Ecto neural progenitor cell (in vitro differentiated cells): ENCODE measurements at places on chromosomes 2 and 18.
A peak's percentile ranks its signal among the peaks of the same experiment; 100 is the strongest.

DNA sequence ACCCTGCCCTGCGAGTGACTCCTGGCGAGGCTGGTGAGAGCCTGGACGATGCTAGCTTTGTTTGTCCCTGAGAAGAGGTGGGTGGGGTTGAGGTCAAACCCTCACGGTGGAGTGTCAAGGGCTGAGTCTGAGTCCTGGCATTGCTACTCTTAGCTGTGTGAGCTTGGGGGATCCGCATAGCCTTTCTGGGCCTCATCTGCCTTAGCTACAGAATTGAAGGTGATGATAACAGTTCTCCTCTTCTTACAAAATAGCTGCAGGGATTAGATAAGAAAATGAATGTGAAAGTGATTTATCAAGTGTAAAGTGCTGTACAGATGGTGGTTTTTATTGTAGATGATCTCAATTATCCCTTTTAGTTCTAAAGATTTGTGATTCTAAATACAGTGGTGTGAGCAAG lies 144.6 kb downstream of the LPIN1 start:
- DNase-seq, result peak; percentile 21

- no peak for DNase-seq
Observed at GRCh38 chr18:48319801-48320638, 89.2 kb downstream of the ZBTB7C start.

- no peak for DNase-seq
Observed at GRCh38 chr2:137535897-137536296, 428.4 kb upstream of the HNMT start.

DNA sequence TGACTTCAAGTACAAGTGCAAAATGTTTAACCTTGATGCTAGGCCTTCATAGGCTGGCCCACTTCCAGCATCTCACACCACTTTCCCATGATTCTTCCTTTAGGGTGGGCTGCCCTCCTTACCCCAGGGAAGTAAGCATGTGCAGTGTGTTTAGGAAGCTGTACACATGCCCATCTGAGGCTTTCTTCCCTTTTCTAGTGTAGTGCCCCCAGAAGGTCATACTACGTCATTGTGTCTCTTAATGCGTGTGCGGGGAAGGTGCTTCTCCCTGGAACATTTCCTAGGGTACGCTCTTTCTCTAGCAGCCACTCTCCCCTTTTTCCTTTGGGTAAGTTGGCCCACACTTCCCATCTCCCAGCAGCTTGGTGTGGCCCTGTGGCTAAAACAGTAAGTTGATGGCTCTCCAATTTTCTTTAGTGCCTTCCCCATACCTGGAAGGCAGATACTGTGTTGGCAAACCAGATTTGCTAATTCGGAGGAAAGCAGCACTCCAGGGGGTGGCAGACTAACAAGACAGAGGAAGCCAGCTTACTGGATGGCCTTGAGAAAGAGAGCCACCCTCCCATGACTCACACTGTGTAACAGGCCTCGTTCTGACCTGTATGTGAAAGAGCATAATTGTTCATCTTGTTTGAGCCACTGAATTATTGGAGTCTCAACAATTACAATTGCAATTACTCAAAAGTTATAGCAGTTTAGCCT lies 1.1 kb upstream of the SULT6B1 start:
- DNase-seq, result no peak

- DNase-seq, result no peak
Observed at GRCh38 chr2:134119117-134119712, 134.7 kb upstream of the MGAT5 start.

DNA sequence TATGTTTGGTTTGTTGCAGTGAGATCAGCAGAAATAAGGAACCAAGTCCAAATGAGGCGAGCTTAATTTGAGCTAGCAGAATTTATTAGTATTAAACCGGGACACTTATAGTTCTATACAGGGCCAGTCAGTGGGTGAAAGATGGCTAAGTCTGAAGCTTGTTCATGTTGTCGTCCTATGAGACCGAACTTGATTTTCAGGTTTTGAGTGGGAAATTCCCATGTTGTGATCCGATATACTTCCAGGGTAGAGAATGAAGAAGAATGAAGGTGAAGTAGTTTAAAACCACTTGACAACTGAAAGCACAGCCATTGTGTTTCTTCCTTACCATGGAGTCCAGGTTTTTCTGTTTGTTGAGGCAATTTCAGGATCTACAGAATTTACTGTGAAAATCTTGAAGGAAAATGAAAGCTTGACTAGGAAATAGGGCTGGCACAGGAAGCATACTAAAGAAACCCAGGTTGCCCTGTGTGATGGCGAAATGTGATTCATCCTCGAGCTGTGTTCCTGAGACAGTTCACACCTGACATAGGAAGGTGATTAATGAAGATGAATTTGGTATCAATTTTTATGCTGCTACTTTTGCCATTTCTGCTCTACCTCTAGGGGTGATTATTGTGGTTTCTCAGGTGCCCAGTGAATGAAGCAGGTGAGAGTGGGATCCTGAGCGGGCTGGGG lies 37.6 kb upstream of the MGAT5 start:
- no peak for DNase-seq

DNA sequence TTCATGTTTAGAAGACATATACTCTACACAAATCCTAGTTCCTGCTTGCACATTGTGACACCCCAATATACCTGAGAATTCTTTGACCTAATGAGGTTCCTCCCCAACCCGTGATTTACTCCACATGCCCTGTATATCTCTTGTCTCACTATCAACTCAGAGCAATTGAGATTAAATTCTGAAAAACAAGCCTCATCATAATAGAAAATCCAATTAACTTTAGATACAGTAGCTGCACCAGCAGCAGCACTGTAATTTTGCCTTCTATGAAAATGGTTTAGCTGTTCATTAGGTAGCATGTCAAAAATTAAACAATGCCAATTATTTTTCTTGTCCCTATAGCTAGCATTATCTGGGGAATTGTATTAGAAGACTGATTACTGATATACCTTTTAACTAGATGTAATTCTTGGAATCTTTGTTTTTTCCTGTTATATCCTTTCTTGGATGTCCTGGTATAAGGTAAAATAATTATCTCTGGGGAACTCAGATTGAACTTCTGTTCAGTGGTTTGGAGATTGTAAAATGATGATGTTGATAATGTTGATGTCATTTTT lies 218.9 kb upstream of the TANK start:
- no peak for DNase-seq

- DNase-seq, result no peak
Observed at GRCh38 chr2:180876506-180876905, 103.9 kb upstream of the UBE2E3 start.

GRCh38 chr2:241649927-241650326 lies 12.4 kb downstream of the ATG4B start:
- no peak for DNase-seq

DNA sequence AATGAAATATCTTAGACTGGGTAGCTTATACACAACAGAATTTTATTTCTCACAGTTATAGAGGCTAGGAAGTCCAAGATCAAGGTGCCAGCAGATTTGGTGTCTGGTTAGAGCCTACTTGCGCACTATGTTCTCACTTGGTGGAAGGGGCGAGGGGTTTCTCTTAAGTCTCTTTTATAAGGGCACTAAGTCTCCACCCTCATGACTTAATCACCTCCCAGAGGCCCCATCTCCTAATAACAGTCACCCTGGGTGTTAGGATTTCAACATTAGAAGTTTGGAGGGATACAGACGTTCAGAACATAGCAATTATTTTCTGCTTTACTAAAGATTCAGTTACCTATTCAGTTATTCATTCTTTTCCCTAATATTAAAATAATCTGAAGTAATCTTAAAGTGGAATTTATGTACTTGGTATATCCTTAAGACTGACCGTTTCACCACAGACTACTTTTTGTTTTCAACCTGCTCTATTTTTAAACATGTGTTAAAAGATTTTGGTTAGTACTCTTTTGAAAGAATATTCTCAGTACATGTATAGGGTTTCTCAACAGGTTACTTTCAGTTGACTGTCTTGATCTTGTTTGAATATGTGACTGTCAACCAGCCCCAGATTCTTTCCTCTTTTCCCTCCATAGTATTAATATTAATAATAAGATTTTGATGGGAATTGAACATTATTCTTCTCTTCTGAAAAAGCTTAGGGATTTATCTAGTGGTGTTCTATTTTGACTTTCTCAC lies 130.0 kb downstream of the TAF4B start:
- DNase-seq, result no peak

DNA sequence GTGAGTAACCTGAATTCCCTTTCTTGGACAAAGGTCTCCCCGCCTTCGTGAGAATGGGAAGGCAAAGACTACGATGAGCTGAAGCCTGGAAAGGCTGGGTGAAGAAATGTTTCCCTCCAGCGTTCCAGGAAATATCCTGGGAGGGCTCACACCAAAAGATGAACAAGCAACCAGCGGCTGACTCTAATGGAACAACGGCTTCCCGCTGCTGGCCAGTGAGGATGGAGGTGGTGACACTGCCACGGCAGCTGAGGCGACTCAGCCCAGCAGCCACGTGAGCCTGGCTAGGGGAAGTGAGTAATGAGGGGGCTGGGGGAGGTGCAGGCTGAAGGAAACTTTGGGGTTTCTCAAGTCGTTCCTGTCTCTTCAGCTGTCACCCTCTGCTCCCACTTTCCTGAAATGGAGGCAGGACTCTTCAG lies 105.0 kb upstream of the SMAD7 start:
- DNase-seq, result no peak

GRCh38 chr18:44149706-44150105 lies 531.0 kb upstream of the SETBP1 start:
- DNase-seq, result no peak

DNA sequence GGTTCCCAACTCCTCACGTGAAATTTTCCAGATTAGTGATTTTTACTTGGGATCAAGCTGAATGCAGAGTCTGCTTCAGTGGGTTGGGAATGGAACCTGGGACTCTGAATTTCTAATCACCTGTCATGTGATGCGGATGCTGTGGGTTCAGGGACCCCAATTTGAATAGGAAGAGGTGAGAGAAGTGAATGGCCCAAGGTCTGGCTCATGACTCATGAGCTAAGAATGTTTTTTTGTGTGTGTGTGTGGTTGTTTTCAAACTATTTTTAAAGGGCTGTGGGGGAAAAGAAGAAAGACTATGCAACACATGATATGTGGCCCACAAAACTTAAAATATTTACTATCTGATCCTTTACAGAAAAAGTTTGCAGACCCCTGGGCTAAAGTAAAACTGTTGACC lies 108.5 kb upstream of the CYRIA start:
- DNase-seq, result no peak

GRCh38 chr2:7288484-7288883 lies 371.3 kb downstream of the RNF144A start:
- no peak for DNase-seq

DNA sequence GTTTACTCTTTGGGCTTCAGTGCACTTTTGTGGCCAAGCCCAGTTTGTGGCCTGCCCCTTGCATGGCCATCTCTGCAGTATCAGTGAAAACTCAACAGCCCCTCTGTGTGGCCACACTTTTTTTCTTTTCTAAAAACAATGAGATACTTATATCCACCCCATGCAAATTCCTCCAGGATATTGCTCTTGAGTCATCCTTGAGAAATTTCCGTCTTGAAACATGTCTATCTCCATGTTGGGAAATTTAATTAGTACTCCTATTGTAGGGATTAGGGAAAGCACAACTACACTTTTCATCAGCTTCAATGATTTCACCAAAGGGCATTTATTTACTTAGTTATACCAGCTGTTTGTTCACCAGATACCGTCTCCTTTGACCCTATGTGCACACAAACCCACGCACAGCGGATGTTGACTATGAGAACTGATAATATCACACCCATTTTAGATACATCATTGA lies 993.1 kb downstream of the TSN start:
- no peak for DNase-seq

- DNase-seq, result no peak
Observed at GRCh38 chr2:206241736-206242135, 32.7 kb upstream of the ZDBF2 start.

- no peak for DNase-seq
Observed at GRCh38 chr18:58139459-58140386, 95.7 kb downstream of the NEDD4L start.

GRCh38 chr2:150101947-150102346 lies 385.5 kb downstream of the RND3 start:
- DNase-seq, result no peak

GRCh38 chr2:163794635-163795034 lies 58.8 kb upstream of the FIGN start:
- DNase-seq, result no peak

- DNase-seq, result peak; percentile 64
Observed at GRCh38 chr18:22170421-22171257, 1.2 kb downstream of the GATA6 start.

DNA sequence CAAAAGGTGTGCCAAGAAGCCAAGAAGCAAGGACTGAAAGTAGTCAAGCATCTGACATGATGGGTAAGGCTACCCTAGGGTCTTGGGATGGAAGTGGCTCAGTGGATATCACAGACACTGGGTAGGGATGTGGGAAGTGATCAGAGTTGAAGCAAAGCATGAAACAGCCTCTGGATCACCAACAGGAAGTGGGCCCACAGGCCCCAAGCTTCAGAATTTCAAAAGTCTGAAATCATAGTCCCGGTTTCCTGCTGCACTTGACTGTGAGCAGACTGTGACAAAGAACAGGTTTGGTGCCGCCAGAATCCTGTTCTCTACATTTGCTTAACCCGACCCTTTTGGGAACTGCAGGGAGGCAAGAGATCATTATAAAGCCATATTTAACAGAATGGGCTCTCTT lies 57.4 kb downstream of the SP100 start:
- DNase-seq, result no peak

DNA sequence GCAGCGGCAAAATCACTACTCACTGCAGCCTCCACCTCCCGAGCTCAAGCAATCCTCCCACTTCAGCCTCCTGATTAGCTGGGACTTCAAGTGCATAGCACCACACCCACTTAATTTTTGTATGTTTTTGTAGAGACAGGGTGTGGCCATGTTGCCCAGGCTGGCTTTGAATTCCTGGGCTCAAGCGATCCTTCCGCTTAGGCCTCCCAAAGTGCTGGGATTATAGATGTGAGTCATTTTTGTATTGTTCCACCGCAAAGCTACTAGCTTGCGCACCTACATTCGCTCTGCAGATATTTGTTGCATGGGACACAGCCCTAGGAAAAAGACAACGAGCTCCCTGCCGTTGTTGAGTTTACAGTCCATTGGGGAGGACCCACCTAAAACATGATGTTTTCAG lies 173.5 kb upstream of the AGAP1 start:
- DNase-seq, result no peak

- DNase-seq, result no peak
Observed at GRCh38 chr18:7524786-7525185, 42.3 kb upstream of the PTPRM start.

- no peak for DNase-seq
Observed at GRCh38 chr2:73301636-73302035, 8.3 kb upstream of the EGR4 start.

- DNase-seq, result no peak
Observed at GRCh38 chr2:38060236-38061018, 15.5 kb downstream of the CYP1B1 start.

- DNase-seq, result no peak
Observed at GRCh38 chr18:48739266-48740067, 200.6 kb downstream of the CTIF start.
